ENCODE measurements at places on chromosomes 5 and 9.

DNA sequence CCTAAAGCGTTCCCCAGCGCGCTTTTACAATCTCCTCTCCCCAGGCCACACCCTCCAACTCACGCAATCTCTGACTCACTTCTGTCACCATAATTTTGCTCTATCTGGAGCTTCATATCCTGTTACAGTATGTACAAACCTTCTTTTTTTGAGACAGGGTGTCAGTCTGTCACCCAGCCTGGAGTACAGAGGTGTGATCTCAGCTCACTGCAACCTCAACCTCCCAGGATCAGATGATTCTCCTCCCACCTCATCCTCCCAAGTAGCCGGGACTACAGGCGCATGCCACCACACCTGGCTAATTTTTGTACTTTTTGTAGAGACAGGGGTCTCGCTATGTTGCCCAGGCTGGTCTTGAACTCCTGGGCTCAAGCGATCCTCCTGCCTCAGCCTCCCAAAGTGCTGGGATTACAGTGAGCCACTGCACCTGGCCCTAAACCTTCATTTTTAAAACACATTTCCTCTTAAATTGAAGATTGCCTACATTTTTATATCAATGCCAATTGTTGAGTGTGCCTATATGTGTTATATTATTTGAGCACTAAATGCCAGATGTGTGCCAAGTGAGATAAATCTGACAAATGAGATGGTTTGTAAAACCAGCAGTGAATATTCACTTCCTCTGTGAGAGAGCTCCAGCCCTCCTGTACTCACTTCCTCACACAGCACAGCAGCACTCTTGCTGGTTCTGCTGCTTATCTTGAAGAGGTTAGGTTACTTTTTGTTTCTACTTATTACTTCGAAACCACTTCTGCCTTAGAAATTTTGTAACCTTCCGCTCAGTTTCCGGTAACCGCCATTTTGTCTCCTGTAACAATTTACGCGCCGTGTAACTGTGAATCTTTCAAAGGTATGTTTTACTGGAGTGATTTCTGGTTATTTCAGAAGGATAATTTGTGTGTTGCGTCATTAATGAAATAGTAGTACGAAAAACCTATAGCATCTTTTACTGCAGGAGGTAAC, 57.9 kb downstream of the DOCK8 start:
- DNase-seq: peak; percentile 61

- DNase-seq: no peak
Observed at GRCh38 chr5:57552033-57552432, 69.4 kb upstream of the ACTBL2 start.

DNA sequence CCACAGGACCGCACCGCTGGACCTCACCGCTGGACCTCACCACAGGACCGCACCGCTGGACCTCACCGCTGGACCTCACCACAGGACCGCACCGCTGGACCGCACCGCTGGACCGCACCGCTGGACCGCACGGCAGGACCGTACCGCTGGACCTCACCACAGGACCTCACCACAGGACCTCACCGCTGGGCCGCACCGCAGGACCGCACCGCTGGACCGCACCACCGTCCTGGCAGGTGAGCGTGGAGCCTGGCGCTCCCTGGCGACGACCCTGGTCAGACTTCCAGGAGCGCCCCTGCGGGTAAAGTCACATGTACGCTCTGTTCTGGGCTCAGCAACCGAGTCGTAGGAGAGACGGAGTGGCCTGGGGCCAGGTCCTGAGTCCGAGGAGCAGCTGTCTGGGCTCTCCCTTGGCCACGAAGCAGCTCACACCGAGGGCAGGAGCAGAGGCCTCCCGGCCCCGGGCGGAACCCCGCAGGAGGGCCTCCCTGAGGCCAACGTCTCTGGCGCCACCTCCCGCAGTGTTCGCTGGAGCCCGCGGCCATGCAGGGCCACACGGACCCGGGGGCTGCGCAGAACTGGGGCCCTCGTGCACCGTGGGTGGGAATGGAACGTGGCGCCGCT, 30.5 kb downstream of the MRPL36 start:
- no peak for DNase-seq

DNA sequence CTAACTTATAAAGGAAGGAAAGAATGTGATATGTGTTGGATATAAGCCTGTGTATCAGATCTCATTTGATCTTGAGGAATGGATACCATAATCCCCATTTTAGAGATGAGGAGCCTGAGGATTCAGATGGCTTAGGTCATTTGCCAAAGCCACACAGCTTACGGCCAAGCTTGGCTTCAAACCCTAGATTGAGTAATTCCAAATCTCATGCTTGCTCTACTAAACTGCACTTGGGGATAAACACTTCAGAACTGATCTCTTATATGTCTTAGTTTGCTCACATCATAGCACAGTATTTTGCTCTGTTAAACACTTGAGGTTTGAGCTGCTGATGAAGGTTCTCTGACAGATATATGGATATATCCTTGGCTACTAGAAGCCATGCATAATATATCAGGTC, 504.4 kb downstream of the NTRK2 start:
- no peak for DNase-seq

GRCh38 chr9:125600194-125600593, 106.8 kb downstream of the MAPKAP1 start:
- DNase-seq: no peak

DNA sequence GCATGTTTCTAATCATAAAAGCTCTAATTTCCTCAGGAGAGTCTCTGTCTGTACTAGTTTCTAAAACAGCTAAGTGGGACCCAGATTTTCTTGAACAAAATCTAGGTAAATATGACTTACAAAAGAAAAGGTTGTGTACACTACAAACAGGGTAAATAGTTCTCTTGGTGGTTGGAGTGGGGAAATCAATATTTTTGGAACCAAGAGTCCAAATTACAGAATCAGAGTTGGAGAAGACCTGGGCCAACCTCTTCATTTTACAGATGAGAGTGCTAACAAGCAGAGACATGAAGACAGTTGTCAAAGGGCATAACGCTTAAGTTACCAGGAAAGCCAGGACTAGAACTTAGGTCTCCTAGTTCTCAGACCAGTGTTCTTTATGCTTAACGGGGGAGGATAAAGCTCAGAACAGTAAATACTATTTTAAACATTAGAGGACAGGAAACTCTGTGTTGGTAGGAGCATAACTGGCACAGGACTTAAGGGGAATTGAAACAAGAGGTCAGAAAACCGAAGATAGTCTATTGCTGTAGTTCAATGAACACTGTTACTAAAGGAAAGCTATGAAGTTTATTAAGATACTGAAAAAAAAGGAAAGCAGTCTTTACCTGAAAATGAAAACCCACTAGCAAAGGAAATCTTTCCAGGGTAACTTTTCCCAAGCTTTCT, 9.3 kb upstream of the GOLGA1 start:
- DNase-seq: no peak

- DNase-seq: no peak
Observed at GRCh38 chr9:136711751-136712689, at the start of gene DIPK1B. Gene DIPK1B (plus strand): TSS chr9:136712572. CDS start chr9:136712666, 94 bp downstream.

DNA sequence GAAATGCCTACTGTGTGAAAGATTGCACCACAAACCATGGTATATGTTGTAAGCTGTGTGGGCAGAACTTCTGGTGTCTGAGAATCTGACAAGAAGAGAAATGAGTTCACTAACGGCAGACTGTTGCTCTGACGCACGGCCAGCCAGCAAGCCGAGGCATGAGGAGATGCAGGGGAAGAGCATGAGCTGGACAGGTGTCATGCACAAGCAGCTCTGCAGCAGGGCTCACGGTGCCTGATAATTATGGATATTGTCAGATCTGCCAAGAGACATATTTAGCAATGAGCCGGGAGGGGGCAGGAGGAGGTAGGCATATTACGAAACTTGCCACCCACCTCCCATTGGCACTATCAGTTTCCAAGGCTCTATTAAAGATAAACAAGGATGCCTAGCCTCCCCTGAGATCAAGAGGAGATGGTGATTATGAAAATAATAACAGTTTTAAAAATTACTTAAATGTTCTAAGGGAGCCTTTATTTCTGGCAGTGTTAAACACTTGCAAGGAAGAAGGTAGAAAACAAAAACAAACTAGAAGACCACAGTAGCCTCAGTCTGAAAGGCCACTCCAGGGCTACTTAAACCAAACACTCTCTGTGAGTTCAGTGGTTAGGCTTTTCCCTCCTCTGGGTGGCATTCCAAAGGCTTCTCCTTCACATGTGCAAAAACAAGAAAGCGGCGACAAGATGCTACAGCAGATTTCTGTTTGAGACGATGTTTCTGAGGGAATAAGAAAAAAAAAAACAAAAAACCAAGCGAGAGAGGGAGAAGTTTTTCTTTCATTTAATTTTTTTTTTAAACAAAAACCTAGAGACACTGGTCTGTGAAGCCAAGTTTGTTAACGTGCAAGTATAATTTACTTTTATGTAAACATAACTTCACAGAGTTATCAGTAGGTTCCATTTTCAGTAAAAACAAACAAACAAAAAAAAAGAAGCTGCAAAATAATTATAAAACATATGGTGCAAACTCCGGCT, 339.5 kb downstream of the BNC2 start:
- DNase-seq: no peak

- DNase-seq: no peak
Observed at GRCh38 chr5:176425138-176425537, 8.8 kb upstream of the CLTB start.

- DNase-seq: no peak
Observed at GRCh38 chr5:10668697-10669096, 92.3 kb downstream of the DAP start.

DNA sequence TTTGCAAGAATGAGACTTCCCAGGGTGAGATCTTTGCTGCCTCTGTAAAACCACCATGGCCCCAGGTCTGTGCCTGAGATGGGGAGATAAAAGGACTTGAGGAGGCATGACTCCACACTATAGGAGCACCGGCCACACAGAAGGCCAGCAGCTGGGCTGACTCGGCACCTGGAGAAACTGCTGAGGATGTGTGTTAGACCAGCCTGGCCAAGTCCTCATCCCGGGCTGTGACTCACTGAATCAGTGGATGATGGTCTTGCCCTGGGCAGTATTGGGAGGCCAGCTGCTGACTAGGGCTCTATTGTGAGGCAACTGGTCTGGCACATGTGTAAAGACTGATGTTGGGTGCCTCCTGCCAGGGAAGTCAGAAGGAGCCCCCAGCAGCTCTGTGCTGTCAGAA, 286.2 kb downstream of the ACTL7B start:
- no peak for DNase-seq

DNA sequence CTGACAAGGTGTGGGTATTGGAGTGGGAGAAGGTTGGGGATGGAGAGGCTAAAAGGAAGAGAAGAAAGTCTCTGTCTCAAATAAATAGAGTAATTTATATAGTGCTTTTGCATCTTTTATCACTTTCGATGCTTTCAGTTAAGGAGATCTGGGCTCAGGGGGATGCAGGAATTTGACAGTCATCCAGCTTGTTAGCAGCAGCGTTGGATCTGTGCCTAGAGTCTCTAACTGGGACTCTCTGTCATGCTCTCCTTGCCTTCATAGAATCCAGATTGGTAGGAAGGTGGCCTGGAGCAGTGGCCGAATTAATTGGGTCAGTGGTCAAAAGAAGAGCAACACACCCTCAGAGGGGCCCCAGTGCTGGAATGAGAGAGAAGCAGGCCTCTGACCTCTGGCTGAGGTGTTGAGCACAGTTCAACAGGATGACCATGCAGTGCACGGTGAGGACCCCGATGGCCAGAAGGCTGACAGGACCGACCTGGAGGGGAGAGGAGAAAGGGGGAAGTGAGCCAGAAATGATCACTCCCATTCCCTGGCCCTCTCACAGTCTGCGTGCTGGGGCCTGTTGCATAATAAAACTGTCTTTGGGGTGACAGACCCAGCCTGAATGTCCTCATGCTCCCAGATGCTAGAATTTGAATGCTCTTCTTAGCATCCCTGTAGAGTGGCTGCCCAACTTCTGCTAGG, 7.6 kb downstream of the SLC36A3 start:
- DNase-seq: no peak

DNA sequence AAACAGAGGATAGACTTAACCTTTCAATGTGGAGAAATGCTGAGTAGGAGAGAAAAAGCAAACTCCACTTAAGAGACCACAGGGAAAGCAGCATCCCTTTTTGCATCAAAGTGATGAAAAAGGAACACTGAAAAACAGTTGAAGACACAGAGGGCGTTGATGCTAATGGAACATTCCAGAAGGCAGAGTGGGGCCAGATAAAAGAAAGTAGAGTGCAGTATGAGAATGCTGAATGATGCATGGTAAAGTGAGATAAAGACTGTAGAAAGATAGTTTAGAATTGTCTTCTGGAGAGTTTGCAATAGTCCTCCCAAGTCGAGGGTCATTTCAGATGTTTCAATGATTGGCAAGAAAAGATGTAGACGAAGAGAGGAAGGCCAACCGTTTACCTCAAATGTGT, 574.3 kb downstream of the PRR16 start:
- no peak for DNase-seq

- no peak for DNase-seq
Observed at GRCh38 chr9:123312306-123312877, 43.6 kb upstream of the CRB2 start.

GRCh38 chr5:75439276-75439675, 72.2 kb downstream of the CERT1 start:
- DNase-seq: no peak

GRCh38 chr5:34013547-34013946, 5.7 kb upstream of the AMACR start:
- DNase-seq: no peak
